ENCODE measurements at places on chromosomes 6 and 20.

GRCh38 chr6:133187657-133188453 is 53.3 kb upstream of the EYA4 start:
- DNase-seq: no peak

- no peak for DNase-seq
These were observed 38.4 kb downstream of the RRBP1 start for GRCh38 chr20:17643531-17644188.

GRCh38 chr20:25285856-25286798 is 38.2 kb downstream of the PYGB start:
- DNase-seq: no peak

GRCh38 chr20:58065508-58066361 is 162.7 kb downstream of the ANKRD60 start:
- DNase-seq: no peak

DNA sequence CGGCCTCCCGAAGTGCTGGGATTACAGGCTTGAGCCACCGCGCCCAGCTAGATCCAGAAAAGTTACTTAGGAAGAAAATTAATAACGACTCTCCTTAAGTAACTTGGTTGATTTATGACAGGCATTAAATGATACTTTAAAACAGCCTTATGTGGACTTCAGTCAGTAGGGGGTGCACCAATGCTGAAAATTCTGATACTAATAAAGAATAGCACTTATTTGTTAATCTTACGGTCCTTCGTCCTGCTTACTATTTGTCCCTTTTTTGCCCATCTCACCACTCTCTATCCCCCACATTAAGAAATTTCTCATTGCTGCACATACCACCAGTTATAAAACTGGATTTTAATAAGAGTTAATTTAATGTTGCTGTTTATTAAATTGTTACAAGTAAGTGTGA is 12.7 kb upstream of the PRELID3B start:
- no peak for DNase-seq

GRCh38 chr20:35515949-35516645 is 13.4 kb downstream of the C20orf173 start:
- no peak for DNase-seq
